MM.1S (cell line): ENCODE measurements at places on chromosomes 13 and 19.
A peak's percentile ranks its signal among the peaks of the same experiment; 100 is the strongest.

DNA sequence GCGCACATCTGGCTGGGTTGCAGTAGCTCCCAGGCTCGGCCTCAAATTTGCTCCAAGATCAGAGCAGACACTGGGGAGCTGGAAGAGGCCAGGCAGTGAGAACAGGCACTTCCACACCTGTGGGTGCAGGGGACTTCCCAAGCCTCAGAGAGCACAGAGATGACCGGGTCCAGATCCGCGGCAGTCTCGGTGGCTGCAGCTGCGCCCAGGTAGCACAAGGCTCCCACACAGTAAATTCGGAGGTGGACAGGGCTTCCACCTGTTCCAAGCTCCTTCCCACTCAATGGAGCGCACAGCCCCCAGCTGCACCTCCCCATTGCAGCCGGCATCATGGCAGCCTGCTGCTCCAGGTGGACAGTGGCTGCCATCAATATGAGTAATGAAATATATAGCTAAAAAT lies 1417.4 kb upstream of the SLC10A2 start:
- DNase-seq, result no peak

DNA sequence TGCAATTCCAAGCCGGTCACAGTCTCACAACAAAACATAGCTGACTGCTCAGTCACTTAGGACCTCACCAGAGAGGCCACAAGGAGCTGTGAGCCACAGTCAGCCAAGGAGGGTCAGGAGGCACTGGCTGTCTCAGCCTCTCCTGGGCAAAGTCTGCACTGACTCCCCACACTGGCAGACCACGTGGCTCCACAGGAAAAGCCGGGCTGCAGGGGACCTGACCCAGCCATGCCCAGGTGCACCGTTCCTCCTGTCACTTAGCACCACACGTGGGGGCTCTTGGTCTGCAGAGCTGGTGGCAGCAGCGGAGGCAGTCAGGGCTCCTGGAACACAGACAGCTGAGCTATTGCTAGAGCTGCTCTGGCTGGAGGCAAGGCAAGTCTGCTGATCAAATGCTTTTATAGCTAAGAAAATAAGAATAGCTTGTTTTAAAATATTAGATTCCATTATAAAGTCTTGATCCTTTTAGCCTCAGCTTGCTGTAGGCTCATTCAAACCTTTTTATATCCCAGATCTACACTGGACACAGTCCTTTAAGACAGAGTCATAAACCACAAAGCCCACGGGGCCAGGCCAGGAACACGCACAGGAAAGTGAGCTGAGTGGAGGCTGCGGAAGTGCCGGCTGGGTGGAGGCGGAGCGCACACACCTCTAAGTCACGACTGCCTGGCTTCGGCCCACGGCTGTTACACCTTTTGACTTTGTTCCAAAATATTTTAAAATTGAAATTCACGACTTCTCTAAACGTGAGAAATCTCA lies 744.1 kb downstream of the UQCRFS1 start:
- DNase-seq, result peak; percentile 95

GRCh38 chr19:14516048-14516534 lies 2.1 kb downstream of the DNAJB1 start:
- DNase-seq, result no peak

- peak; percentile 94 for DNase-seq
Observed at GRCh38 chr19:13817018-13817614, 21.9 kb downstream of the ZSWIM4 start.

DNA sequence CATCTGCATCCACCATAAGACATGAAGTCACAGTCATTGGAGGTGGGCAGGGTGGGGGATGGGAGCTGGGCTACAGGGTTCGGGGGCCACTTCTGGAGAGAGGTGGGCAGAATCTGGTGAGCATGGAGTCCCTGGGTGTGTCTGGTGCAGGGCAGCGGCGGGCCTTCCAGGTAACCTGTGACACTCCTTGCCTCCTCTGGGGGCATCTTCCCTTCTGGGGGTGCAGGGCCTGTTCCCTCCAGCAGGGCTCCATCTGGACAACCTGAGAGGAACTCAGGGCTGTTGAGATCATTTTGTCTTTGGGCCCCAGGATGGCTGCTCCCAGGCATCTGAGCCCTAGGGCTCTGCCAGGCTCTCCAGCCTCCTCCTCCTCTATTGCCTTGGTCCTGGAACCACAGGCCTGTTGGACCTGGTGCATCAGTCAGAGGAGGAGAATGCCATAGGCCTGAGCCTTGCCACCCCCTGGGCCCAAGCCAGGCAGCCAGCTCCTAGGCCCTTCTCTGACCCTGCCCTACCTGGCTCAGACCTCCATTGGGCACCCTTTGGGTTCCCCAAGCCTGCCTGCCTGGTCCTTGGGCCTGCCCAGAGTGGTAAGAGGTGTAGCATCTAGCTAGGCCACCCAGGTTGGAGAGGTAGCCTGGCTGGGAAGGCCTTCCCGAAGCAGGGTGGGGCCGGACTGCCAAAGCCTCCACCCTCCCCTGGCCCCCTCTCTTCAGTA lies 13.4 kb downstream of the LYL1 start:
- DNase-seq, result peak; percentile 24

- no peak for DNase-seq
Observed at GRCh38 chr19:14063105-14063504, 1.2 kb upstream of the PALM3 start.

- no peak for DNase-seq
Observed at GRCh38 chr13:35765366-35765765, 288.9 kb upstream of the MAB21L1 start.

DNA sequence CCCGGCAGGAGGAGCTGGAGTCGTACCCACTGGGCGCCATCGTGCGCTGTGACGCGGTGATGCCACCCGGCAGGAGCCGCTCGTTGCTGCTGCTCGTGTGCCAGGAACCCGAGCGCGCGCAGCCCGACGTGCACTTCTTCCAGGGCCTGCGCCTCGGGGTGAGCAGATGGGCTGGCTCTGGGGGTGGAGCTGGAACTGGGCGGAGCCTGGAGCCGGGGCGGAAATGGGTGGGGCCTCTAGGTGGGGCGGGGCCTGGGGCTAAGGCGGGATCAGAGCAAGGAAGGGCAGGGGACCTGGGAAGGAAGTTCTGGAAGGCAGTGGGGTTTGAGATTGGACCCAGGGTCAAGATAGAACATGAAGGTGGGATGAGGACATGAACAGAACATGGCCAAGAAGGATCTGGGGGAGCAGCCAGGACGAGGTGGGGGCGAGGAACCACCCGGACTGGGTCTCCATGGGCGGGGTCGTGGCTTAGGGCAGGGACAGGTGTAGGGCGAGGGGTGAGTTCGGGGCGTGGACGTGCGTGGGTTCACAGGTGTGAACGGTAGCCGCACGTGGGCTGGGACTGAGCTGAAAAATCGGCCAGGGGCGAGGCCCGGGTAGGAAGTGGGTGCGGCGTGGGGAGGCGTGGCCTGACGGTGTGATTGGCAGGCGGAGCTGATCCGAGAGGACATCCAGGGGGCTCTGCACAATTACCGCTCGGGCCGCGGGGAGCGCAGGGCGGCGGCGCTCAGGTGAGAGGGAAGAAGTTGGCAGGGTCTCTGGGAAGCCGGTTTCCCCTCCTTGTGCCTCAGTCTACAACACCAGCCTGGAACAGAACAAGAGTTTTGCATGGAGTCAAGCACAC lies 4.7 kb downstream of the EPS8L1 start:
- no peak for DNase-seq

DNA sequence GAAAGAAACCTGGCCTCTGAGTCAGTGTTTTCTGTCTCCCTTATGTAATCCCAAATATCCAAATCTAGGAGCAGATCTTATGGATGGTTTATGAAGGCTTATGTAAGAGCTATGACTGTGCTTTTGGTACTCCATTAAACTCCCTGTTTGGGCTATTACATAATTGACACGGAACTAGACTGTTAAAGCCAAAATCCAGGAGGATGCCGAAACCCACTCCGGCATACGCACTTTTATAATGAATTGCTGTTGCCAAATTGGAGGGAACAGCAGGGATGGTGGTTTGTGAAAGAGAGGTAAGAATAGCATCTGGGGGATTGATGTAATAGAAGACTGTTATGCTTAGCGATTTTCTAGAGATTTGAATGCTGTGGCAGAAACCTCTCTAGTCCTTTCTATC lies 2.0 kb downstream of the MTUS2 start:
- DNase-seq, result no peak

DNA sequence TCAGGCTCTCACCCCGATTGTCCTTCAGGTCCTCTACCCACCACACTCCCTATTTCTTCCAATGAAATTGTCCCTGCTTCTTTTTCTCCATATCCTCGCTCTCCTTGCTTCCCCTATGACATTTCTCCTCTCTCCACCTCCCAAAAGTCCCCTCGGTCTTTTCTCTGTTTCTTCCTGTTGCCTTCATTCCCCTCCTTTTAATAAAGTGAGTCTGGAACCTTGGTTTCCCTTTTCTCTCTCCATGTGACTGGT lies 676 bp upstream of the ZNF574 start:
- DNase-seq, result no peak

- no peak for DNase-seq
Observed at GRCh38 chr13:79782541-79783205, 301.7 kb downstream of the NDFIP2 start.

DNA sequence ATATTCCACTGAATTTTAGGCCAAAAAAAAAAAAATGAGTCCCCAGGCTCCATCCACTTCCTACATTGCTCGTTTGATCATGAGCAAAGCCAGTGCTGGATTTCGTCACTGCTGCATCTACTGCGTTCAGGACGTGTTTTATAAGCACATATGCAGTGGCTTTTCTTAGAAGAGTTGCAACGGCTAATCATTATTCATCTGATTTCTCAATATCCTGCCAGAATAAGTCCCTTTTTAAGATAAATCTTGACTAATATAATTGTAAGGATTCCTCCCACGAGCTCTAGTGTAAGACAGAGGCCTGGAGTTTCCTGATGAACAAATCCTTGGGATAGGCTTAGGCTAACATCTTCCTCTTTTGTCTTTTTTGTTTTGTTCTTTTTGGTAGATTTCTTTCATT lies 19.5 kb downstream of the FAM124A start:
- no peak for DNase-seq

- peak; percentile 27 for DNase-seq
Observed at GRCh38 chr13:72726726-72727416, 558 bp downstream of the MZT1 start.

DNA sequence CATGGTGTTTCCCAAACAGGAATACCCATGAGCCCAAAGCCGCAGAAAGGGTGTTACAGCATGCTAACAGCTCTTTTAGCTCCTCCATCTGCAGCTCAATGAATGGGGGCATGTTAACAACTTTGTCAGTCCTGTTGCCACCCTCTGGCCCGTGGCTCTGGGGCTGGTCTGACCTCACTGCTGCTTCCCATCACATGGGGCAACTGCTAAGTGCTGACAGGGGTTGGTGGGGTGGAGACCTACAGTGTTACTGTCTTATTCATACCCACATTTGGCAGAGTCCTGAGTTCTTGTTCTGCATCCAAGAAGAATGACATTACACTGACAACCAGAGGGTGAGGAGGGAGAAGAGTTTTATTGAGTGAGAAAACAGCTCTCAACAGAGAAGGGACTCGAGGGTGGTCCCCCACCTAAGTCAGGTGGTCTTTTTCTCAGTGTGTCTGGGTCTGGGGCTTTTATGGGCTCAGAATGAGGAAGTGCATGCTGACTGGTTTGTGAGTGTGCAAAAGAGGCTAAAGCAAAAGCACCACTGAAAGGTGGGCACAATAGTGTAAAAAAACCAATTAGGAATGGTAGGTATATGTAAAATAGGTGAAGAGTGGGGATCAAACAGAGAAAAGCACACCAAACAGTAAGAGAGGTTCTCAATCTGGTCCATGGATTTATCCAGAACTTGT lies 1952.0 kb upstream of the PCDH20 start:
- no peak for DNase-seq

- no peak for DNase-seq
Observed at GRCh38 chr13:77896536-77896935, 22.1 kb downstream of the EDNRB start.

- DNase-seq, result no peak
Observed at GRCh38 chr19:10583036-10583776, 3.9 kb downstream of the AP1M2 start.

DNA sequence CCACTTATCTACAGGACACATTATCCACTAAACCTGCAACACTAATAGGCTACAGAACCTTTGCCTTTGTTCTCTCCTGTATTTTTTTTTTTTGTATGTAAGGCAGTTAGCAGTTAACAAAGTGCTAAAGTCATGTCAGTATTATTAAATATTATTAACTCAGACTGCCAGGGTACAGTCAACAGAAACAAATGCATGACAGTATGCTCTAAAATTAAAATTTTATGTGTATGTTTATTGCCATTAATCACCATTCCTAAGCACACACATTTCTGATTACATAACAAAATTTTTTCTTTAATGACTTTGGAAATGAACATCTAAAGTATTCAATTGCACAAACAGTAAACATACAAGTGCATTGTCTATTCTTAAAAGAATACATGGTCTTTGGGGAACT lies 41.7 kb downstream of the XPO4 start:
- DNase-seq, result no peak

DNA sequence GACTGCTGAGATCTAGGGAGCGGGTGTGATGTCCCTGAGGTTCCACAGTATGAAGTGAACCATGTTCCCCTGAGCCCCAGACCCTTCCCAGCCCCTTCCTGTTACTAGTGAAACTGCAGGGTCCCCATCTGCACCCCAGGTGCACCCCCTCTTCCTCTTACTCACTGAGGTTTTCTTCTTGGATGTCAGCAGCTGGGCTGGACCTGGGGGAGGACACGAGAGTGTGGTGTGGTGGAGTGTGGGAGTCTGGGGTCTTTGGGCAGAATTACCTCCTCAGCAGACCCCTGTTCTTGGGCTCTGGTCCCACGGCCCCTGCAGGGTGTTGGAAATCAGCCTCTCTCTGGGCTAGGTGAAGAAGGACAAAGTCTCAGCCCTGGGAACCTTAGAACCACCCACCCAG lies 3.3 kb upstream of the LILRA6 start:
- no peak for DNase-seq

DNA sequence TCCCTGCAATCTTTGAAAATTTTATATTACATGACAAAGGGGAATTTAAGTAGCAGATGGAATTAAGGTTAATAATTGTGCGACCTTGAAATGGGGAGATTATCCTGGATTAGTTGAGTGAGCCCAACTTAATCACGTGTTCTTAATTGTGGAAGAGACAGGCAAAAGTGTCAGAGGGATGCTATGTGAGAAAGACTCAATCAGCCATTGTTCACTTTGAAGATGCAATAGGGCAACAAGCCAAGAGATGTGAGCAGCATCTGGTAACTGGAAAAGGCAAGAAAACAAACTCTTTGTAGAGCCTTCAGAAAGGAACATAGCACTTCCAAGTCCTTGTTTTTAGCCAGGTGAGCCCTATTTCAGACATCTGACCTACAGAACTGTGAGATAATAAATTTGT lies 247.7 kb downstream of the SLITRK1 start:
- DNase-seq, result no peak

- no peak for DNase-seq
Observed at GRCh38 chr19:7894612-7895309, 6.5 kb downstream of the LRRC8E start.

DNA sequence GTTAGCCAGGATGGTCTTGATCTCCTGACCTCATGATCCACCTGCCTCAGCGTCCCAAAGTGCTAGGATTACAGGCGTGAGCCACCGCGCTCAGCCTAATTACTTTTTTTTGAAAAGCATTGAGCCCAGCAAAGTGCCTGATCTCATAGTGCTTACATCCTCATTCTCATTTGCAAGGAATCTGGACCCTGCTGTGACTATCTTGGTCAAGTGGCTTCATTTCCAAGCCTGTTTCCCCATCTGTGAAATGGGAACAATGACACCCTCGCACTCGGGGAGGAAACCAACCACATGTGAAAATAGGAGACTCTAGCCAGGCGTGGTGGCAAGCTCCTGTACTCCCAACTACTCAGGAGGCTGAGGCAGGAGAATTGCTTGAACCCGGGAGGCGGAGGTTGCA lies 1.6 kb upstream of the PLEKHA4 start:
- DNase-seq, result no peak
